ENCODE measurements at places on chromosomes 7 and 10.

DNA sequence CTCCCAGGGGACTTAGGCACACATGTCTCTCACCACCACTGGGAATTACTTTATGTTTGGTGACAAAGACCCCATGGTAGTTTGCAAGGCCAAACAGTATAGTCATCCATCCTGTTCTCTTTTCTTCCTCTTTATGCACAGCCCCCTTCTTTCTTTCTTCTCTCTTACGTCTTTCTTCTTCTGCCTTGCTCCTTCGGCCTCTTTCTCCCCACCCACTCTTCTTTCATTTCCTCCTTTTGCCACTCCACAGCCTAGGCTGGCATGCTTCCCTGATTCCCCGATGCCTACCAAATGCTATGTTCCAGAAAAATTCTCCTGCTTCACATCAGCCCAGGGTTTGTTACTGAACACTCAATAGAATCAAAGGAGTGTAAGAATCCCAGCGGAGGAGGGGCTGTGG, 62.4 kb upstream of the MKLN1 start:
- DNase-seq, result no peak

GRCh38 chr10:31832261-31832660, 96.4 kb downstream of the ARHGAP12 start:
- DNase-seq, result no peak

- DNase-seq, result peak; percentile 70
Observed at GRCh38 chr10:78337646-78338391, 304.2 kb downstream of the RPS24 start.

- DNase-seq, result no peak
Observed at GRCh38 chr7:3107228-3107763, 63.6 kb upstream of the CARD11 start.

- DNase-seq, result peak; percentile 86
Observed at GRCh38 chr7:80724249-80724871, 85.9 kb downstream of the CD36 start.

DNA sequence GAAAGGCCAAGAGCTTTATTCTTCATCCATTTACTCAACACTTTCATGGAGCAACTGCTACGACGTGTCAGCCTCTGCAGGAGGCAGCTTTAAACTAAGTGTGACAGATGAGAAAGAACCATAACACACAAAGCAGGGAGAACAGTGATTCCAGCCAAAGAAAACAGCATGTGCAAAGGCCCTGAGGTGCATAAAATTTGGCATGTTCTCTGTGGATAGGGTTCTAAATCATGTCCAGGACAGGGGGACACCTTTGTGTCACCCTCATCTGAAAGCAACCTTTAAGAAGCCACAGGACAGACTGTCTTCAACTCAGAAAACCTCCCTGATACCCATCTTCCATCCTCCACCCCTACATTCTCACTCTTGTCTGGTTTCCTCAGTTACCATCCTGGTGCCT, 116.6 kb downstream of the KCNMA1 start:
- no peak for DNase-seq

DNA sequence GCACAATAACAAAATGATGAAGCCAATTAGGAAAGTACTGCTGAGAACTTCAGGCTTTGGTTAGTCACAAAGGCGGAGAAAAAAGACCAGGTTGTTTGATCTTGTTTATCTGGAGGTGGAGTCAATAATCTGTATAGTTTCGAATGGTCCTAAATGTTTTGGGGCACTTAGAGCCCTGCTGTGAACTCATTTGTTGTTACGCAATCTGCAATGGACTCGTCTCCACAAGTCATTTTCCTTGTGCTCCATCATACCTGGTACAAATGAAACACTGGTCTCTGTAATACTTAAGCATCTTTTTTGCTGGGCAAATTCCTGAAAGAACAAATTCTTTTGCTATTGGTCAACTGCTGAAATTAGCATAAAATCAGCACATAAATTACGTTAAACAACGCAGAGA, 430.5 kb downstream of the GATA3 start:
- no peak for DNase-seq

DNA sequence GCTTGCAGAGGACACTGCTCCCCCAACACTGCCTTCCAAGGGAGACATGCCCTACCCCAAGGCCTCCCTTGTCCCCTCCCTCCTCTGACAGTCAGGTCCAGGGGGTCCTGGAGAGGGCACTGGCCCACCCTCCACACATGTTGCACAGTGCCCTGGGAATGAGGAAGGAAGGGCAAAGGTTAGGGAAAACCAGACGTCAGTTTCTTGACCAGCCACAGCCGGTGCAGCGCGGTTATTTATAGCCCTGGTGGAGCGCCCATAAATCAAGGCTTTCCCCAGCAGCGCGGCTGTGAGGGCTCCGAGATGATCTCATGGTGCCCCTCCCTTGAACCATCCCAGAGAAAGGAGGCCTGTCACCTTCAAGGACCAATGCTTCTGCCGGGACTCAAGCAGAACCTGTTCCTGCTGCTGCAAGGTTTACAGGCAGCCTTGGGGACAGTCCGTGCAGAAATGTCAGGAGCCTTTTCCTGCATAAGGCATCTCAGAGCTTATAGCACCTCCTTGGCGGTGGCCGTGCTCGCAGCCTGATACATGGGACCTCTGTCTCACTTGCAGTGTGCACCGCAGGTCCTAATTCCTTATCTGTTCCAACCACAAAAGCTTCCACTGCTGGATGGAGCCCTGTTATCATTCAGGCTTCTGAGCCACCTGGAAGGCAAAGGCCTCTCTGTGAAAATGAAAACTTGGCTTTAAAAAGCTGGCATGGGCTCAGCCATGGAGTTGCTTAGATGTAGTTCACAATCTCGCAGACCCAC, 127.3 kb downstream of the LHPP start:
- DNase-seq, result peak; percentile 49

DNA sequence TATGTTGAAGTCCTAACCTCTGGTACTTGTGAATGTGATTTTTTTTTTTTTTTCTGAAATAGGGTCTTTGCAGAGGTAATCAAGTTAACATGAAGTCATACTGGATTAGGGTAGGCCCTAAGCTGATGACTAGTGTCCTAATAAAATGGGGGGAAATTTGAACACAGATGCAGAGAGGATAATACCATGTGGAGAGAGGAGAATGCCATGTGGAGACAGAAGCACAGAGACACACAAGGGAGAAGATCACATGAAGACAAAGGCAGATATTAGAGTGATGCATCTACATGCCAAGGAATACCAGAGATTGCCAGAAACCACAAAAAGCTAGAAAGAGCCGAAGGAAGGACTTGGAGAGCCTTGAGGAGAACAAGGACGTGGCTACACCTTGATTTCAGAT, 28.5 kb upstream of the ARMC3 start:
- DNase-seq, result no peak

- no peak for DNase-seq
Observed at GRCh38 chr7:31646942-31647341, 40.1 kb upstream of the PPP1R17 start.

GRCh38 chr10:101227429-101228152, 1.7 kb downstream of the LBX1 start:
- no peak for DNase-seq

GRCh38 chr7:126574276-126575250, 678.2 kb downstream of the GRM8 start:
- no peak for DNase-seq

GRCh38 chr7:108311446-108312168, 144.6 kb downstream of the NRCAM start:
- DNase-seq, result peak; percentile 5

DNA sequence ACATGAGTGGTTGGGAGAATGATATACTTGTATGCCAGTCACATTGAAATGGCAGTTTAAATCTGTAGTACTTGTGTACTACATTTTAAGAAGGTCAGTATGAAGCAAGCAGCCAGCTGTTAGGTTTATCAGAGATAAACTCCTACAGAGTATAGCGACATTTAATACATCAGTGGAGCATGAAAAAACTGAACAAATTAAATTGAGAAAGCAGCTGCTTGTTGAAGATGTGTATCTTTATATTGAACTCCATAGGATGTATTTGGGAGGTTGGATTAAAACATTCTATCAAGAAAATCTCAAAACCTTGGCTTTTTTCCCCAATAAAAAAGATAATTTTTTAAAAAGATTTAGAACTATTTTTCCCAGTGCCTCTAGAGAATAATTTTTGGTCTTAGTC, 47.8 kb downstream of the PHF14 start:
- no peak for DNase-seq

GRCh38 chr7:156524818-156525597, 115.6 kb upstream of the RNF32 start:
- DNase-seq, result no peak

DNA sequence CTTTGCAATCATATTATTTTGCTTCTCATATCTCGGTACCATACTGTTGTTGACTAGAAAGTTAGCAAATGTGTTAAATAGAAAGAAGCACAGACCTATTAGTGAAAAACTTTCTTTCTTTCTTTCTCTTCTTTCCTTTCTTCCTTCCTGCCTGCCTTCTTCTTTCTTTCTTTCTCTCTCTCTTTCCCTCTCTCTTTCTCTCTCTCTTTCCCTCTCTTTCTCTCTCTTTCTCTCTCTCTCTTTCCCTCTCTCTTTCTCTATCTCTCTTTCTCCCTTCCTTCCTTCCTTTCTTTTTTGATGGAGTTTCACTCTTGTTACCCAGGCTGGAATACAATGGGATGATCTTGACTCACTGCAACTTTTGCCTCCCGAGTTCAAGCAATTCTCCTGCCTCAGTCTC, 1160.6 kb downstream of the GATA3 start:
- no peak for DNase-seq

GRCh38 chr7:3300651-3301448, at the start of gene SDK1:
Gene SDK1, plus strand, starts transcription at chr7:3301252. Its CDS starts 335 bp downstream, at chr7:3301587.
- DNase-seq, result peak; percentile 76

- no peak for DNase-seq
Observed at GRCh38 chr10:75801121-75801520, 369.7 kb downstream of the LRMDA start.

GRCh38 chr10:22042557-22043326, 39.2 kb upstream of the DNAJC1 start:
- no peak for DNase-seq

- DNase-seq, result no peak
Observed at GRCh38 chr7:1025743-1026581, 18.4 kb upstream of the GPR146 start.

DNA sequence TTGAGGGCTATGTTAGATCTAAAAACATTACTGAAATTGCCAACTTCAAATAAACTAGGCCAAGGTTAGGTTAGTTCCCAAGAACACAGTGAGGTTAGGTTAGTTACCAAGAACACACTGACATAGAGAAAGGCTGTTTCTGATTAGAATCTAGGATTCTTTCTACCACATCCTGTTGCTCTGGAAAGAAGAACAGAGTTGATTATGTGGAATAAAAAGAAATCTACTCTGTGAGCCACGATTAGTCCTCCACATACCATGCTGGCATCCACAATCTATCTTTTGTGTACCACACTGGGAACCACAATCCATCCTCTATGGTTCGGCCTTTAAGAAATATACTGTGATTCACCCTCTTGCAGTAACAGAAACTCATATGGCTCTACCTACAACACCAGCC, 91.4 kb downstream of the LRRTM3 start:
- no peak for DNase-seq

DNA sequence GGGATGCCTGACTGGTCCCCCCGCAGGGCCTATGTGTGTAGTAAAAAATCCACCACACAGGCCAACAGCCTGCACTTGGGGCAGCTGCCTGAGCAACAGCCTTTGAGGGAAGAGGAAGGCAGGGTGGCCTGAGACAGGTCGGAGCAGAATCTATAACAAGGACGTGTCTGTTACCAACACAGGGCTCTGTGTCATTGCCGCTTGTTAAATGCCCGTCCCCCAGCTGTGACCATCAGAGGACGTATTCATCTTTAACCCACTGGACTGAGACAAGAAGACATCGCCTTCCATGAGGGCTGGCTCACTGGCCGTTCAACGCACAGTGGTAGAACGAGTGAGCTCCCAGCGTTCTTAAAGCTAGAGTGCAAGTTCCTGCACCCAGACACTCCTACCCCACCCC, 7.8 kb downstream of the PDIA4 start:
- DNase-seq, result no peak

DNA sequence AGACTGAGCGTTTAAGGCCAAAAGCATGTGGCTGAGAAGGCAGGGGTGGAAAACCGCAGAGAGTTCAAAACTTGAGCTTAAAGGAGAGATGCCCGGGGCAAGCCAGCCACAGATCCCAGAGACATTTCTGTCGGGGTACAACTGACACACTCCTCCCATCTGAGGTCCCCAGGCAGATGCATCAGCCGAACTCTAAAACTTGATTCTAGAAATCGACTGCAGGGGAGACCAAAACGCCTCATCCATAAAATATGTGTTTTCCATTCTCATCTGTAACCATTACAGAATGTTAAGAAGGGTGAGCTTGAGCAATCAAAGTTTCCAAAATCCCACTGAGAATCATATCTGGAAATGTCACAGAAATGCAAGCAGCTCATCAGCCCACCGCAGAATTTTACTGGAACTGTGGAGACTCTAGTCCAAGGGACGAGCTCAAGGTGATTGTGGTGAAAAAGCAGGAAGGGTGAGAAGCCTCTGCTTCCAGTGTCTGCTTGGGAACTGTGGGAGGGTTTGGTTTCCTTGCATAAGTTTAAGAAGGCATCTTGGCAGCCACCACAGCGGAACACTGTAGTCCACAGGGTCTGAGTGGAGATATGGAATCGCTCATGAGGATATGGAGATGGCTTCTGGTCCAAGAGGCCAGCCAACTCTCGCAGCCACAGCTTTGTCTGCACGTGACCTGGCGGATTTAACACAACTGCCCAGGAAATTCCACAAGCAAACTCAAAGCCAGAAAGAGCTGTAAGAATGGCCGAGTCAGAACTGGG, 249.2 kb downstream of the SFMBT2 start:
- DNase-seq, result no peak

DNA sequence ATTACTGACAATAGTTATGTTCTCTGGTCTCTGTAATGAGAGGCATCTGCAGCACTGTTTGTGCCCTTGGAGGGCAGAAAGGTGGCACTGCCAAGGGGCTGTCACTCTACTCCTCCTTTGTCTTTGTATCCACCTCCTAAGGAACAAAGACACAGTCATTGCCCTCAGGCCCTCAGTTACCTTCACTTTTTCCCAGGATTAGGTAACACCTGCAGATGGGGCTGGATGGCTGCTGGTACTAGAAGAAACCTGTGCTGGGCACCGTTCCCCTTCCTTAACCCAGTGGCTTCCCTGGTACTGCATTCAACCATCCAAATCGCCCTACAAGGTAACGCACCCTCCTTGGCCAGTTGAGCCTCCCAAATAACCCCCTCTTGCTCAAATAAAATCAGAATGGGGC, 246.9 kb upstream of the NEBL start:
- DNase-seq, result no peak

GRCh38 chr10:12592967-12593366, 243.6 kb downstream of the CAMK1D start:
- no peak for DNase-seq

GRCh38 chr7:151457534-151457933, 17.6 kb upstream of the CRYGN start:
- no peak for DNase-seq

DNA sequence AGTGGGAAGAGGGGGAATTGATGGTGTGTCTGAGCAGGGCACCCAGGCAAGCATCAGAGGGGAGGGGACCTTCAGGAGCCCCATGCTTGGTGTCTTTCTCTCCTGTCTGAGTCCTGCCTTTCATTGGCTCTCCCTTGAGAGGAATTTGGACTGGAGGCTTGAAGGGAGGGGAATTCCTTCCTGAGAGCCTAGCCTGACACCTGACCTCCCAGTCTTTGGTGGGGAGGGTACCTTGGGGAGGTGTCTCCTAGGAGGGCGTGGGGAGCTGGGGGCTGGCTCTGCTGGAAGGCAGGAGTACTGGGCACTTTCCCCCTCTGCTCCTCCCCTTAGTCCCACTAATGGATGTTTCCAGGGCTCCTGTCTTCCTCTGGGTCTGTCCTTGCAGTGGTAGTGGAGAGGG, 1.3 kb upstream of the SFRP5 start:
- no peak for DNase-seq

All from EH (cell line).